Right forelimb (tissue), 1 donor: ENCODE measurements at places on chromosomes 1 and 21.

GRCh38 chr1:28417926-28418637 lies 48.5 kb downstream of the PHACTR4 start:
- DNase-seq, result no peak

GRCh38 chr1:89815611-89816010 lies 5.2 kb upstream of the LRRC8D start:
- DNase-seq, result no peak

- no peak for DNase-seq
These were observed 8.8 kb upstream of the CTBS start for GRCh38 chr1:84582802-84583587.

- peak; percentile 72 for DNase-seq
These were observed 534 bp downstream of the SLC6A9 start for GRCh38 chr1:44030605-44031251.

DNA sequence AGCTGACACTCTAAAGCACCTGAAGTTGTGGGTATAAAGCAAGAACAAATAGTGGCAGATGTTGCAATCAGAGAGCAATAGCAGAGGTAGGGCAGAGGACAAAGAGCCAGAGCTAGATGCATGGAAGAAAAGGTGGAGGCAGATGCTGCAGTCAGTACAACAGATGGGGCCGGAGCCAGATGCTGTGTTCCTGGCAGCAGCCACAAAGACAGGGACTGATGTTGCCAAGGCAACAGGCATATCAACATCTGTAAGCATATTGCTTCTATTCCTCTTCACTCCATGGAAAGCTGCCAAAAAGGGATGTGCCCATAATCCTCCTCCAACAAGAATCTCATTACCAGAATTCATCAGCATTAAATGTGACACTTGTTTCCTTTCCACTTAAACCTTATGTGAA lies 108.0 kb downstream of the TNNI3K start:
- DNase-seq, result peak; percentile 56

DNA sequence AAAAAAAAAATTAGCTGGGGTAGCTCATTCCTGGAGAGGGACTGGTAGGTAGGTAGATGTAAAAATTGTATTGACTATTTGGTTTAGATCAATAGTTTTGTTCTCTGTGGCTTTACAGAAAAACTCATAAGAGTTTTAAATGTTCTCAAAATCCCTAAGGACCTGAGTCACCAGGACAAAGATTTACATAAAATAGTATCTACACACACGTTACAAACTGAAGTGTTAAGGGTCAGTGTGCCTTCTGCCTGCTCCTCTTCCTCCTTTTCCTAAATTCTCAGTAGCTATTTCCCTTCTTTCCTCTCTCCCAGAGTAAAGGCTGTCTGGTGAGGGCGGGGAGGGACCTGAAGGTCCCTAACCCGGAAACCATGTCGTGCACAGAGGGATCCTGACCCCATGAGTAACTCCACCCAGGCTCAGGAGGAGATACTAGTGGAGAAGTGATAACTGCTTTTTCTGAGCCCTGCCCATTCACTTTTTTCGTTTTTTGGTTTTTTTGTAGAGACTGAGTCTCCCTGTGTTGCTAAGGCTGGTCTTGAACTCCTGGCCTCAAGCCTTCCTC lies 8.1 kb downstream of the PLEKHM2 start:
- DNase-seq, result no peak

DNA sequence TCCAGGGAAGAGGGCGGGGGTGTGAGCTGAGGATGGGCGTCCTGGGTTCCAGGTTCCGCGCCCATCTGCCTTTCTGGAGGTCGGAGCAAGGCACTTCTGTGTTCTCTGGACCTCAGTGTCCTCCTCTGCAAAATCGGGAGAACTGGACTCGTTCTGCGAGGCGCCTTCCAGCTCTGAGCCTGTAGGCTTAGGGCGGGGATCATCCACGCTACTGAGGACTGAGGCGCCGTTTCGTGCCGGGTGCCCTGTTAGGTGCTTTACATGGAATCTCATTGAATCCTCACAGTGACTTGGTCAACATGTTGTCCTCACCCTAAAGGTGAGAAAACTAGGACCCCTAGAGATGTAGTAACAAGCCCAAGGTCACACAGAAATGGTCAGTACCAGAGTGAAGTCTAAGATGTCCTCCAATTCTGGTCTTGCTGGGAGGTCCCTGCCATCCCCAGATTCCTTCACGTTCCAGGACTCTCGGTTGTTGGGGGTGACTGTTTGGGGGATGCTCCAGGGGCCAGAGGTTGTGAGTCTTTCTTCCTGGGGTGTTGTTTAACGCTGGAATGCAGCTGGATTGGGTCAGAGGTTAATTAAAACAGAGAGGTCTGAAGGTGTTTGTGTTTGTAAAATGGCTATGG lies 677 bp downstream of the PRKAA2 start:
- peak; percentile 48 for DNase-seq

DNA sequence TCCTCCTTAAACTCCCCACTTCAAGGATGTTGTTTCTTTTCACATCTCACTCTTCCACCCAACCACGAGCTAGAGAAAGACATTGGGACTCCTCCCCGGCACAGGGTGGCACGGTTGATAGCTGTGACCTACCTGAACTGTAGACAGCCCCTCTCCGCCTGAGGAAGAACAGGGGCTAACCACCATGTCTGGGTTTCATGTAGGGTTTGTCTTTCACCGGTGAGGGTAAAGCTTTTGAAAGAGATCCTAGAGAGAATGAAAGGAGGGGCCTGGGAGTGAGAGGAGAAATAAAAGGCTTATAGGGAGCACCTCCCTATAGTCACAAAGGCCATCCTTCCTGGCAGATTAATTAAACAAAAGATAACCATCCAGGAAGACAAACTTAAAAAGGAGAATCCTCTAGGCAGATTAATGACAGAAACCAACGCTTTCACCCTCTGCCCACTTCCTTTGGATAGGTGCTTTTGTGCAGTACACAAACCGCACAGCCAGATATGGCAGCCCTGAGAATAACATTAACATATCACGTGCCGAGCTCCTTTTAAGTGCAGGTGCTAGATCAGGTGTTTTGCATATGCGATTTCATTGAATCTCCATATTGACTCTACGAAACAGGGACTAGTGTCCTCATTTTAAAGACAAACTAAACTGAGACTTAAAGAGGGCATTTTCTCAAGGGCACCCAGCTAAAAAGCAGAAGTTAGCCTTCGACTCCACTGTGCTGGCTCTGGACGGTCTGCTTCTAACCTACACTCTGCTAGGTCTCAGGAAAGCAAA lies 178.1 kb upstream of the RUNX1 start:
- no peak for DNase-seq

DNA sequence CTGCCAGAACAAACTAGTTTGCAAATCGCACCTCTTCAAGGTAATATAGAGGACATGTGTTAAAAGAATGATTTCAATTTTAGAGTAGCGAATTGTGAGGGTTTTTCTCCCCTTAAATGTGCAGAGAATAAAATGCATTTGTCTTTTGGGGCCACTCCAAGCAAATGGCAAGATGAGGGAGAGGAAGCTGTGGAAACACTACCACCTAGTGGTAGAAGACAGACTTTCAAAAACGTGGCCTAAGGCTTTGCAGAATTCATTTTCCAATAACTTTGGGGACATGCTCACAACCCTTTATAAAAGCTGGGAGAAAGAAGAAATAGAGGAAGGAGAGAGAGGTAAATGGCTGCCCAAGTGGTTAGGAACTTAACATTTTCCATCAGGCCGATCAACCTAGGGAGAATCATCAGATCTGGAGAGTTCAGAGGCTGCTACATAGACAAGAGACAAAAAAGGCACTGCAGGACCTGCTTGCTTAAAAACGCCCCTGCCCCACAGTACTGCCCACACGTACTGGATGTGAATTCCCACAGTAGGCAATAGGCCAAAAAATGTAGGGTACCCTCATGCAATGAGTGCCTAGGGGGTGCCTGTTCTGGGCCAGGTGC lies 15.7 kb upstream of the RCAN1 start:
- DNase-seq, result no peak
